HFFc6 (cell line): ENCODE measurements at places on chromosomes 16 and 17.

DNA sequence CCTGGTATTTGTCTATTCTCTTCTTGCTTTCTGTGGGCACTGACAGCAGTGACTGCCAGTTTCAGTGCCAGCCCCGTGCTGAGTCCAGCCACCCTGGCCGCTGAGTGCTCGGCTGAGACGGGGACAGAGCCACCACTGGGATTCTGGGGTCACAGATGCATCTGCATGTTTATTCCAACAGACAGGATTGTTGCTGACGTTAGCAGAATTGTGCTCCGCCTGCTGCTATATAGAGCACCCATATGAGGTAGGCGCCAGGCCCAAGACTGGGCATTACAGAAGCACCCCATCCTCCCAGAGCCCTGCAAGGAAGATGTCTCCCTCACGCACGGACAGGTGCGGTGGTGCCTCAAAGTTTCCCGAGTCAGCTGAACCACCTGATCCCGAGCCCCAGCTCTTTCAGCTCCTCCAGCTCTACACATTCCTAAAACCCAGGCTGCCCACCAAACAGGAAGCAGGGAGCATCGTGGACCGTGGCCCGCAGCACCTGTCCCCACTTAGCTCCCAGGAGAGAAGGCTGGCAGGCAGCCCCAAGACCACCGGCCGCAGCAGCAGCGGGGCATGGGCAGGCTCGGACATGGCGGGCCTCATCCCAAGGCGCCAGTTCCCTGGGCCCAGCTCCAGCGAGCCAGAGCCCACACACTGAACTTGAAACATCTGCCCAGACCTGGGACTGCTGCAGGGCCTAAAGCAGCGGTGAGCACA is 44.9 kb upstream of the RASD1 start:
- no peaks in the 10 kb centered on the region for H3K36me3 ChIP-seq
- no peak overlapping the region for H3K4me3 ChIP-seq
- H3K27ac ChIP-seq, result no peak overlapping the region

DNA sequence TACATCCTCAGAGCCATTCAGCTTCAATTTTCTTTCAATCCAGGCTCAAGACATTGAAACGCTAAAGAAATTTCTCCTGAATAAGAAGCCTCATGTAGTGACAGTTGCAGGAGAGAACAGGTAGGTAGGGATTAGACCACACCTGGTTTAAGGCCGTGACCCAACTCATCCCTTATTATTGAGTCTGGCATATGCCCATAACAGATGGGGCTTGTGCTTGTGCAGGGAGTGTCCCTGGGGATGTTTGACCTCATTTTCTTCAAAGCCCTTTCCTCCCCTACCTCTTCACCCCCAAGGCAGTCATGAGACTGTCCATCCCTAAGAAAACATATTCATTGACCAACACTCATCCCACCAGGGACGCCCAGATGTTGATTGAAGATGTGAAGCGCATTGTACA is 24.3 kb downstream of the SUPT6H start:
- H3K27ac ChIP-seq, result no peak overlapping the region
- H3K27me3 ChIP-seq, result peaks cover 2% of the 10 kb centered on the region; the same call in 1 of the 2 replicates
- no peak for DNase-seq
- H3K36me3 ChIP-seq, result peaks cover 67% of the 10 kb centered on the region
- H3K4me1 ChIP-seq, result no peaks in the 10 kb centered on the region

GRCh38 chr17:58577696-58578095 is 63.3 kb upstream of the MTMR4 start:
- peaks cover 11% of the 10 kb centered on the region for H3K27me3 ChIP-seq
- H3K4me3 ChIP-seq, result no peak overlapping the region
- DNase-seq, result no peak
- H3K4me1 ChIP-seq, result peaks cover 8% of the 10 kb centered on the region

DNA sequence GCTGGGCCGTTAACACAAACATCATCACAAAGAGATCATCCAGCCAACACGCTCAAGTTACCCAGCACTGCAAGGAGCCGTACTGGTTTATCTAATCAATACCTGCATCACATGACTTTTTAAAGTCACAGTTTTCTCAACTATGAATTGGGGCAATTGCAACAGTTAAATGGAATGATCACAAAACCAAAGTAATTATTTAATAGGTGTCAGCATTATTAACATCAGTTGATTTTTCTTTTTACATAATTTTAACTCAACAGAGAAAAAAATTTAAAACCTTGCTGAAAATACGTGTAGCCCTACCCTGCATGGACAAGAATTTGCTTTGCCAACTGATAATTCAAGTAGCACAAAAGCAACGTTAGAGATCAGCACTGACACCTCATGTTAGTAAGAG is 95.7 kb upstream of the SOX9 start:
- no peak overlapping the region for H3K27ac ChIP-seq
- DNase-seq, result no peak
- peaks cover 3% of the 10 kb centered on the region; the same call in 1 of the 2 replicates for H3K27me3 ChIP-seq
- H3K4me1 ChIP-seq, result no peaks in the 10 kb centered on the region
- no peak overlapping the region for H3K4me3 ChIP-seq
- H3K36me3 ChIP-seq, result no peaks in the 10 kb centered on the region

- no peak for DNase-seq
- H3K27me3 ChIP-seq, result no peaks in the 10 kb centered on the region
- H3K4me3 ChIP-seq, result peak overlapping the region; percentile 48; the same call in 1 of the 2 replicates
- H3K36me3 ChIP-seq, result peaks cover 15% of the 10 kb centered on the region
These were observed 10.0 kb downstream of the CMC2 start for GRCh38 chr16:80996688-80997138.

- no peak overlapping the region for H3K27ac ChIP-seq
- H3K4me1 ChIP-seq, result no peaks in the 10 kb centered on the region
- DNase-seq, result no peak
- H3K4me3 ChIP-seq, result no peak overlapping the region
- H3K27me3 ChIP-seq, result peaks cover 2% of the 10 kb centered on the region; the same call in 1 of the 2 replicates
These were observed 28.0 kb downstream of the PRKCB start for GRCh38 chr16:23863511-23864422.

DNA sequence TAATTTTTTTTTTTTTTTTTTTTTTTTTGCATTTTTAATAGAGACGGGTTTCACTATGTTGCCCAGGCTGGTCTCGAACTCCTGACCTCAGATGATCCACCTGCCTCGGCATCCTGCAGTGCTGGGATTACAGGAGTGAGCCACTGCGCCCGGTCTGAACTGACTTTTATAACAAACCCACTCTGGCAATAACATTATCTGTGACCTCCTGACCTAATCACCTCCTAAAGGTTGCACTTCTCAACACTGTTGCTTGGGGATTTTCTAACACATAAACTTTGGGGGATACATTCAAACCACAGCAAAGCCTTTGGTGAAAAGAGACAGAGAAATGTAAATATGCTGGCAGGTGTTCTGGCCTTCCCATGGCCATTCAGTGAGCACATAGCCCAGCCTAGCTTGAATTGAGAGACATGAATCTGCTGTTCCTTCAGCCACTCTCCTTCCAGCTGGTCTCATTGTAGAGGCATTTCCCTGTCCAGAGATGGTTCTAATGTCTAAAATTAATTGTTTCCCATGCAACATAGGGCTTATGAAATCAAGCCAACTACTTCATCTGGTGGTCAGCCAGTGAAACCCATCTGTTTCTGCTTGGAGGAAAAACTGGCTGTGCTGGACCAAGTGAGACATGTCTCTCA is 28.3 kb downstream of the LYRM1 start:
- H3K27me3 ChIP-seq, result no peaks in the 10 kb centered on the region
- no peak overlapping the region for H3K4me3 ChIP-seq
- peaks cover 18% of the 10 kb centered on the region for H3K4me1 ChIP-seq
- no peak overlapping the region for H3K27ac ChIP-seq
- no peaks in the 10 kb centered on the region; the same call in 1 of the 2 replicates for H3K36me3 ChIP-seq
- DNase-seq, result no peak

GRCh38 chr17:70636517-70637133 is 467.3 kb downstream of the KCNJ2 start:
- no peak overlapping the region for H3K4me3 ChIP-seq
- DNase-seq, result peak; percentile 36
- no peaks in the 10 kb centered on the region for H3K36me3 ChIP-seq
- peaks cover 3% of the 10 kb centered on the region; the same call in 1 of the 2 replicates for H3K27me3 ChIP-seq

GRCh38 chr17:49992191-49992932 is 2.7 kb downstream of the DLX3 start:
- no peak overlapping the region for H3K4me3 ChIP-seq
- no peaks in the 10 kb centered on the region for H3K36me3 ChIP-seq
- DNase-seq, result no peak
- peaks cover 27% of the 10 kb centered on the region for H3K4me1 ChIP-seq
- H3K27me3 ChIP-seq, result peaks cover 64% of the 10 kb centered on the region
- no peak overlapping the region for H3K27ac ChIP-seq

- no peak overlapping the region for H3K4me3 ChIP-seq
- no peak overlapping the region for H3K27ac ChIP-seq
- no peaks in the 10 kb centered on the region for H3K36me3 ChIP-seq
- H3K4me1 ChIP-seq, result no peaks in the 10 kb centered on the region
These were observed 44.9 kb upstream of the RBFOX3 start for GRCh38 chr17:79655672-79656290.

DNA sequence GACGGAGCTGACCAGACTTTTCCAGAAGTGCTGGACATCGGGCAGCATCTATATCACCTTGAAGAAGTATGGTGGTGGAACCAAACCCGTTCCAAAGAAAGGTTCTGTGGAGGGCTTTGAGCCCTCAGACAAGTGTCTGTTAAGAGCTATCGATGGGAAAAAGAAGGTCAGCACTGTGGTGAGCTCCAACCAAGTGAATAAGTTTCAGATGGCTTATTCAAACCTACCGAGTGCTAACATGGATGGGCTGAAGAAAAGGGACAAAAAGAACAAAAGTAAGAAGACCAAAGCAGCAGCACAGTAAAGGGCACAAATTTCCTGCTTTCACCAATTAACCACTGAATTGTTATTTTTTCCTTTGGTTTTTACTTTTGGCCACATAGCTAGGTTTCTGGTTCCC is 6.9 kb downstream of the KAT7 start:
- H3K27me3 ChIP-seq, result peaks cover 1% of the 10 kb centered on the region
- H3K4me1 ChIP-seq, result peaks cover 30% of the 10 kb centered on the region
- H3K36me3 ChIP-seq, result peaks cover 43% of the 10 kb centered on the region
- no peak overlapping the region for H3K4me3 ChIP-seq
- no peak overlapping the region for H3K27ac ChIP-seq

GRCh38 chr17:35743626-35744328 is 9.3 kb downstream of the GAS2L2 start:
- H3K27me3 ChIP-seq, result peaks cover 47% of the 10 kb centered on the region
- H3K4me1 ChIP-seq, result 0 out of 2 replicates have a peak, but pooled peaks cover 5% of the 10 kb centered on the region
- H3K4me3 ChIP-seq, result no peak overlapping the region

- no peak for DNase-seq
- H3K27ac ChIP-seq, result no peak overlapping the region
- H3K4me1 ChIP-seq, result peaks cover 10% of the 10 kb centered on the region
- H3K27me3 ChIP-seq, result peaks cover 10% of the 10 kb centered on the region
- H3K4me3 ChIP-seq, result no peak overlapping the region
- H3K36me3 ChIP-seq, result no peaks in the 10 kb centered on the region
These were observed 6.4 kb upstream of the SLC39A11 start for GRCh38 chr17:73098919-73099318.

DNA sequence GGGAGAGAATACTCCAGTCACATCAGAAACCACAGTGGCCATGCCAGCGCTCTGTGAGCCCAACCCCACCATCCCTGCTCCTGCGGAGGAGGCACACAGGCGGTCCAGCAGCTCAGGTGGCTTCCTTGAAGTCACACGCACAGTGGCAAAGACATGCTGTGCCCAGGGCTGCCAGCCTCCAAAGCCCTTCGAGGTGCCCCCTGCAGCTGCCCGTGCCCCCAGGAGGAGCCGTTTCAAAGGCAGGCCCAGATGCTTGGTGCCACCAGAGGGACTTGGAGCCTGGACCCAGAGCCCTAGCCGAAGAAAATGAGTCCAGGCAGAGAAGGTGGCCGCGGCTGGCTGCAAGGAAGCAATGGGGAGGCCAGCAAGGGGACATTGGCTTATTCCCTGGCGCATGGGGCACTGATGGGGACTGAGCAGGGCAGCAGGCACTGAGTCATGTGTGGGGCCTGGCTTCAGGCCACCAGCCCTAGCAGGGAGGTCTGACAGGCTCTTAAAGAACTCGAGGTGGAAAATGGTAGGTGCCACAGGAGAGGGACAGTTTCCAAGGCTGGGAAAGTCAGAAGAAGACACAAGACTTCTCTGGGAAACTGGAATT is 17.2 kb upstream of the CACNG1 start:
- H3K27ac ChIP-seq, result no peak overlapping the region
- peaks cover 19% of the 10 kb centered on the region for H3K27me3 ChIP-seq
- DNase-seq, result peak; percentile 19
- no peaks in the 10 kb centered on the region for H3K36me3 ChIP-seq
- no peaks in the 10 kb centered on the region for H3K4me1 ChIP-seq

DNA sequence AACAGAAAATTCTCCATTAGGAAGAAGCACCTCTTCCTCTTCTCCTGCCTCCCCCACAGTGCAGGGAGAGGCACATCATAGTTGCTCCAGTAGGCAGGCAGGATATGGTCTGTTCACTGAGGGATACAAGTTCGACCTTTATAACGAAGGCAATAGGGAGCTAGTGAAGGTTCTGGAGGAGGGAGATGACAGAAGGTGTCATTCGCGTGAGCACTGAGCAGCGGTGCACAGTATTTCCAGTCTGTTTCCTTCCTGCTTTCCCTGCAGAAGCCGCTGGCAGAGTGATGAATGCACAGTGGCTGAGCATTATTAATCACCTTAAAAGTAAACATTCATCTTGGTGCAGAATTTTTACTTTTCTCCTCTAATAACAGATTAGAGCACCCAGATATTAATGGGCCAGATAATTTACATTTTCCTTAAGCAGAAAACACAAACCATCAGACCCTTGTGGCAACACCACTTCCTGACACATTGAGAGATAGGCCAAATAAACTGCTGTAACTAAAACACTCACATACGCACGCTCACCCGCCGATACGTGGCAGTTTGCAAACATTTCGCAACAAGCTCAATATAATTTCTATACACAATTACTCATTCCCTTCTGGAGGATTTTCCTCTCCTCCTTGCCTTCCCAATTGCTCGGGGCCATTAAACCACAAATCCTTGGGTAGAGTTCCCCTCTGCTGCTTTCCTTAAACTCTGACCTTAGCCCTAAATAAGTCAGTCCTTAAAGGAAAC is 69.5 kb downstream of the AIPL1 start:
- peak overlapping the region; percentile 37 for H3K27ac ChIP-seq
- H3K36me3 ChIP-seq, result no peaks in the 10 kb centered on the region
- peaks cover 19% of the 10 kb centered on the region for H3K27me3 ChIP-seq

DNA sequence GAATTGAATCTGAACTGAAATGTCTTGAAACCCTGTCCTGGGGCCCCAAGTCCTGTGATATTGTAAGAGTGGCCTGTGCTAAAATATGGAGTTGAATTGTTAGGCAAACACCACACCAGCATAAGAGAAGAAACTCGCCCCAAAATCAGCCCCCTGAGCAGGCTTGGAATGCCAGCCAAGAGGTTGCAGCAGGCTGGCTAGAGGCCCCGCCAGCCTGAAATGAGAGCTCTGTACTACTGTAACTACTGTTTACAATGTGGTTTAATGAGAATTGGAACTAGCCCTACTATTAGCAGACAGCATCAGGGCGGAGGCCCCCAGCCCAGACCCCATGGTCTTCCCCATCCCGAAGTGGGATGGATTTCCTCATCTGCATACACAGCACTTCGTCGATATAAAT is 23.7 kb downstream of the FBXO39 start:
- 0 out of 2 replicates have a peak, but pooled peaks cover 6% of the 10 kb centered on the region for H3K4me1 ChIP-seq
- no peak for DNase-seq
- H3K4me3 ChIP-seq, result no peak overlapping the region
- no peaks in the 10 kb centered on the region for H3K36me3 ChIP-seq
